ENCODE measurements at places on chromosomes 11 and 22. TPM values are rescaled to one million over a fixed set of nuclear protein-coding genes. Genes with fewer than 3 reads are reported as not detected.

DNA sequence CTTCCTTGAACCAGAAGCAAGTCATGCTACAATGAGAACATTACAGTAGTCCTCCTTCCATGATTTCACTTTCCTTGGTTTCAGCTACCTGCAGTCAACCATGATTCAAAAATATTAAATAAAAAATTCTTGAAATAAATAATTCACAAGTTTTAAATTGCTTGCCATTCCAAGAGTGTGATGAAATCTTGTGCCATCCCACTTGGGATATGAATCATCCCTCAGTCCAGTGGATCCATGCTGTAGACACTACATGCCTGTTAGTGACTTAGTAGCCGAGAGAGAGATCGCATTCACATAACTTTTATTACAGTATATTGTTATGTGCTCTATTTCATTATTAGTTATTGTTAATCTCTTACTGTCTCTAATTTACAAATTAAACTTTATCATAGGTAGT is 6.0 kb downstream of the HOATZ start:
- no peak for DNase-seq
- H3K27ac ChIP-seq: no peak overlapping the region
- no peaks in the 10 kb centered on the region for H3K36me3 ChIP-seq
- no peak overlapping the region for H3K4me3 ChIP-seq
- no peaks in the 10 kb centered on the region for H3K4me1 ChIP-seq

GRCh38 chr11:74147199-74147929 is 23.4 kb downstream of the C2CD3 start:
- no peaks in the 10 kb centered on the region for H3K36me3 ChIP-seq
- no peak overlapping the region for H3K4me3 ChIP-seq
- H3K27ac ChIP-seq: no peak overlapping the region
- no peaks in the 10 kb centered on the region for H3K27me3 ChIP-seq
- H3K4me1 ChIP-seq: no peaks in the 10 kb centered on the region

DNA sequence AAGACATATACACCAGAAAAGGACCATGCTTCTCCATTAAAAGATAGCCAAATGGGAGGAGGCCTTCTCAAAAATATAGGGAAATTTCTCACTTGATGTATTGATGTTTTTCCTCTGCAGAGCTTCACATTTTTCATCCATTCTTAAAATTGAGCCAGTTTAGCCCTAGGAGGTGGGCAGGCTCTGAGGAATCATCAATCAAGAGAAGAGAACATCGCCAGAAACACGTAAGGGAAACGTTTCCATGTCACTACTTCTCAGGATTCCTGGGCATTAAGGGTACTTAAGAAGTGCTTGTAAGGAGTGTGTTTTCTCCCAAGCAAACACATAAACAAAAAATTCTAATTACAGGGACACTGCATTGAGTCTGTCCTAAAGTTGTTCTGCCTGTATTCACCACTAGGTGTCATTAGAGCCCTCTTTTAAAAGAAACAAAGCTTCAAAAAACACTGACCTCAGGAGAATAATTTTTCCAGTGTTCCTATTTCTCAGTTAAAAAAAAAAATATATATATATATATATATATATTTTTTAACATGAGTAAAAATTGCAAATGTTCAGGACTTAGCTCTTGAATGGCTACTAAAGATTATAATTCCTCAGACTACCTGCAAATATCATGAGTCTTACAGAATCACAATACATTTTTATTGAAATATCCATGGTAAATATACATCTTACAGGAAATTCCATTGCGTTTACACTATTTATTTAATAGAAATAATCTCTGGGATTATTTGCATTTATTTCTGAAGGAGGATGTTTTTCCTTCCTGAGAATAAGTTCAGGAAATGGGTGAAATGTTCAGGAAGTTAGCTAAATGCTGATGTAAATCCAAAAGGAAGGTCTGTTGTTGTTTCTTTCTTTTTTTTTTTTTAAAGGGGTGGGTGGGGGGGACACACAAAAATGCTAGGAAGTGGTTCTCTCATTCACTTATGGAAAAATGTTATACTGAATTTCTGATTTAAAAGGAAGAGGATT is 16.0 kb downstream of the FZD4 start:
- H3K27me3 ChIP-seq: no peaks in the 10 kb centered on the region
- peaks cover 58% of the 10 kb centered on the region for H3K4me1 ChIP-seq
- H3K36me3 ChIP-seq: peaks cover 4% of the 10 kb centered on the region
- peak overlapping the region; percentile 74 for H3K27ac ChIP-seq

DNA sequence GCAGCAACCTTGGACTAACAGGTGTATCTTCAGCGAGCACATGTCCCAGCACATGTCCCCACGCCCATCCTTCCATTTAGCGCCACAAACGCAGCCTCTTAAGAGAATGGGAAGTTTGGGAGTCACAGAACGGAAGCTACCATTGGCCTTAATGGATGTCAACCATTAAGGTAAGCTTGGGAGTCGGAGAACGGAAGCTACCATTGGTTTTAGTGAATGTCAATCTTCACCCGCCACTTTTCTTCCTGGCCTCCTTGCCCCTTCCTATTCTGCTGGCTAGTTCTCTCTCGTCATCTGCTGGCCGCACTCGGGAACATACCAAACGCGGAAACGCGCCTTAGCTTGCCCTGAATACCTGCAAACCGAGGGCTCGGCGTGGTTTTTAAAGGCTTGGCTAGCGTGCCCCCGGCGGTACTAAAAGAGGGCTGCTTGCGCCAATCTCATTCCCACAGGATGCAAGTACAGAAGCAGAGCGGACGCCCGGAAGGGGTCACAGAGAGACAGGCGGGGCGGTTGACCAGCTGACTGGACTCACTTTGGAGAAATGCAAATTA is 24.3 kb downstream of the GLYATL1 start:
- no peaks in the 10 kb centered on the region for H3K4me1 ChIP-seq
- no peaks in the 10 kb centered on the region for H3K27me3 ChIP-seq
- DNase-seq: no peak

DNA sequence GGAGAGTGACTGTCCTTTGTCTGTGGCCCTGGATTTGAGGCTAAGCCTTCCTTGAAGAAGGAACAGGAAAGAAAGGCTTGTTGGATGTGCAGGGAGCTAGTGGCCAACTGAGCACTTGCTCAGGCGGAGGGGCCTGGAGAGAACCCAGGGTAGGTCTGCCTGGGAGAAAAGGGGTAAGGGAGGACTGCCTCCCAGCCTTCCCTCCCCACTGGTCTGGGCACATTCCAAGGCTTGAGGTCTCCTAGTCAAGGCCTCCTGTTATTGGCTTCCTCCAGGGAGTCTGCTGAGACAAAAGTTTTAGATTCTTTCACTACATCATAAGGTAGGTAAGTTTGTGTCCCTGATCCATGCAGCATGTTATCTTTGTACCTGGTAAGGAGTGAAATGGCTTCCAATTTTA is 15.2 kb downstream of the KCNQ1OT1 start:
- no peak overlapping the region for H3K27ac ChIP-seq
- H3K36me3 ChIP-seq: no peaks in the 10 kb centered on the region
- H3K27me3 ChIP-seq: no peaks in the 10 kb centered on the region
- H3K4me3 ChIP-seq: no peak overlapping the region

DNA sequence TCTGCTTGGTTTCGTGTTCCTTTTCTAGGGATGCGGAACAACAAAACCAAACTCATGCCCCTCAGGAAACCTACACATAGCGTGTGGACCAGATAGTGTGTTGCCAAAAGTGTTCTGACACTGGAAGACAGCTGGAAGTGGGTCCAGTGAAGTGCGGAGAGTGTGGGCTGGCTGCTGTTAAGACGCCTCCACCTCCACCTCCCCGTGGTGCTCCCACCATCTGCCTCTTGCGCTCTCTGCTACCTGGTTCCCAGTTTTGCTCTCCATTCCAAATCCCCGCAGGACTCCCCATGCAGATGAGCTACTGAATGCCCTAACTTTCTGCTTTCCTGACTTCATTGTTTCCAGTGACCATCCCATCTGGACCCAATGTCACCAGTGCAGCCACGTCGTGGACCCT is 51.8 kb downstream of the NCAPD3 start:
- no peak overlapping the region for H3K27ac ChIP-seq
- no peak for DNase-seq
- no peaks in the 10 kb centered on the region for H3K27me3 ChIP-seq
- H3K4me1 ChIP-seq: no peaks in the 10 kb centered on the region
- no peak overlapping the region for H3K4me3 ChIP-seq

GRCh38 chr22:50008151-50009040 is 4.2 kb downstream of the IL17REL start:
- H3K36me3 ChIP-seq: no peaks in the 10 kb centered on the region
- H3K27ac ChIP-seq: no peak overlapping the region
- H3K4me3 ChIP-seq: no peak overlapping the region
- peaks cover 13% of the 10 kb centered on the region for H3K27me3 ChIP-seq

- no peak overlapping the region for H3K27ac ChIP-seq
- H3K4me3 ChIP-seq: no peak overlapping the region
- no peak for DNase-seq
Observed at GRCh38 chr22:23984430-23984829, 4.5 kb downstream of the GSTT2 start.

- H3K4me1 ChIP-seq: no peaks in the 10 kb centered on the region
- no peak for DNase-seq
- H3K27me3 ChIP-seq: no peaks in the 10 kb centered on the region
- H3K36me3 ChIP-seq: no peaks in the 10 kb centered on the region
Observed at GRCh38 chr22:46931414-46931813, 169.0 kb downstream of the TBC1D22A start.

GRCh38 chr22:44710474-44711240 is 8.7 kb downstream of the PRR5 start:
- DNase-seq: no peak
- H3K27me3 ChIP-seq: no peaks in the 10 kb centered on the region
- H3K4me1 ChIP-seq: no peaks in the 10 kb centered on the region
- no peak overlapping the region for H3K4me3 ChIP-seq

- H3K4me3 ChIP-seq: peak overlapping the region; percentile 85
- no peaks in the 10 kb centered on the region for H3K36me3 ChIP-seq
- no peaks in the 10 kb centered on the region for H3K4me1 ChIP-seq
- peak overlapping the region; percentile 84 for H3K27ac ChIP-seq
- no peak for DNase-seq
Observed at GRCh38 chr11:65260756-65261590, 789 bp upstream of the POLA2 start.

DNA sequence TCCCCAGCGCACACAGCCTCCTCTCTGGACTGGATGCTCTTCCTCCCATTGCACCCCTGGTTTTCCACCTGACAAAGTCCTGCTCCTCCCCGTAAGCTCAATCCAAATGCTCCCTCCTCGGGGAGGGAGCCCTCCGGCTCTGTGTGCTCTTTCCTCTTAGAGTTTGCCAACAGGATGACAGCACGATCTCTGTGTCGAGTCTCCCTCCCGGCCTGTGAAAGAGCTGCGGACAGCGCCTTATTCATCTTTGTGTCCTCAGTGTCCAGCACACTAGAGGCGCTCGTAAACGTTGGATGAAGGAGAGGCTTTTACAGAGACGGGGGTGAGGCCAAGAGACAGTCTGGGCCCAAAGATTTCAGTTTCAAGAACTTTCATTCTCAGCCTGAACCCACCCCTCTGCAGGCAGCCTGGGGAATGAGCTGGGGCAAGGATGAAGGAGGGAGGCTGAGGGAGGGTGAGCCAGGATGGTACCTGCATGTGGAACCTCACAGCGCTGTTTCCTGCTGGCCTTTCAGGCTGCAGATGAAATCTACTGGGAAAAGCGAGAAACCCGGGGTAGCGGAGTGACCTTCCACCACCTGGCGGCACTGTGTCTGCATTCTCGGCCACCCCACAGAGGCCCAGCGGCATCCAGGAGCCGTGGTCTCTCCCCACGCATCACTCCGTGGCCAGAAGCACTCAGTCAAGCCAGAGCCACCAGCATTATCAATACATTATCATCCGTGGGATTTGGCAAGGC is 8.5 kb upstream of the TMPRSS4 start:
- no peaks in the 10 kb centered on the region for H3K4me1 ChIP-seq
- H3K27ac ChIP-seq: no peak overlapping the region
- DNase-seq: no peak
- H3K4me3 ChIP-seq: no peak overlapping the region

GRCh38 chr11:117809236-117810055 is 12.4 kb upstream of the DSCAML1 start:
- DNase-seq: no peak
- H3K27me3 ChIP-seq: no peaks in the 10 kb centered on the region
- H3K4me1 ChIP-seq: no peaks in the 10 kb centered on the region
- H3K36me3 ChIP-seq: no peaks in the 10 kb centered on the region
- no peak overlapping the region for H3K4me3 ChIP-seq

DNA sequence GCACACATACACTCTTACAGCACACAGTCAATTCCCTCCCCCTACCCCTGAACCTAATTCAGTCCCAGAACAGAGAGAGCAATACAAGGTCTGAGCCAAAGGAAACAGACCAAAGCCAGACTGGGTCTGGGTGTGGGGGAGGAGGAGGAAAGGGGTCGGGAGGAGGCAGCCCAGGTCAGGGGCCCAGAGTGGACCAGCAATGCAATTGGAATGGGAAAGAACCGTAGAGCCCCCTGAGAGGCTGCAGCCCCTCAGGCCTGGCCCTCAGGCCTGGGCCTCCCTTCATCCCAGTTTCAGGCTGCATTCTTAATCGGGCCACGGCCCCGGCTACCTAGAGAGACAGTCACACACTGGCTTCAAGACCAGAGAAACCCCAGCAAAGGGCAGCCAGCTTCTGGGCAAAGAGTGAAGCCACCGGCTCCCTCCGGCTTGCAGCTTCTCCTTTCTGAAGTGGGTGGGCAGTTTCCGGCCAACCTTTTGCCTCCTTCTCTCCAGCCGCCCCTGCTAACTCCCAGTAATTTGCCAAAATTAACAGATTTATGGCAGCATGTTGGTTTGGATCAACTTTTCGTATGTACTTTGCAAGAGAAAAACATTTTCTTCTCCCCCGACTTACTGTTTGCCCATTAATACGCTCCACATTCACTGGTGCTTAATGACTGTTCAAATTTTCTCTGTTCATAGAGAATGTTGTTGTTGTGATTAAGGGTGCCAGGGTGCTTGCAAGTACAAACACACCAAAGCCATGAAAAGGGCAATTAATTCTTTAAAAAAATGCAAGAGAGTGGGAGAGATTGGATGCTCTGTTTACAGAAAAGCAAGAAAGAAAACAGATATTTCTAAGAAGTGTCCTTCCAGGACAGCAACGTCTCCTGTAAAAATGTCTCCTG is 488.3 kb downstream of the MN1 start:
- peaks cover 5% of the 10 kb centered on the region for H3K4me1 ChIP-seq
- no peaks in the 10 kb centered on the region for H3K36me3 ChIP-seq
- no peak overlapping the region for H3K4me3 ChIP-seq
- DNase-seq: no peak
- H3K27ac ChIP-seq: peak overlapping the region; percentile 46
- no peaks in the 10 kb centered on the region for H3K27me3 ChIP-seq

DNA sequence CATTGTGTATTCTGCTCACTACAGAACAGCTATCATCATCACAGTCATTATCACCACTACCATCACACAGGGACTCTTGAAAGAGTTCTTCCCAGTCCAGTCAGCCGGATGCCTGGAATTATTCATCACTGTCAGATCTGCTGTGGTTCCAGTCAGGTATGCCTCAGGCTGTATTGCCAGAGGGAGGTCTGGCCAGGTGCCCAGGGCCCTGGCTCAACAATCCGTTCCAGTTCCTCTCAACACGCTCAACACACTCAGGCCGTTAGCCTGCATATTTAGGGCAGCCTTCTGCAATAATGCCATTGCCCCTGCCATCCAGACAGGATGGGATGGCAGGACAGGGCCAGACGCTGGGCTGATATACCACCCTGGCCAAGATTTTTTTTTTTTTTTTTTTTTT is 28.6 kb upstream of the RASL10A start:
- H3K27ac ChIP-seq: no peak overlapping the region
- no peaks in the 10 kb centered on the region for H3K27me3 ChIP-seq
- H3K4me3 ChIP-seq: no peak overlapping the region
- DNase-seq: peak; percentile 85

- no peaks in the 10 kb centered on the region for H3K27me3 ChIP-seq
Observed at GRCh38 chr11:9498457-9499078, 37.8 kb downstream of the ZNF143 start.

SNX32 gene
- not detected for total RNA-seq

SMCO4 gene
- total RNA-seq: 89.2 TPM

FLRT1 gene
- total RNA-seq: 10.3 TPM

OR5B21 gene
- total RNA-seq: not detected

RIC3 gene
- 5.3 TPM for total RNA-seq

OAF gene
- 216 TPM for total RNA-seq

NRIP3 gene
- 7.7 TPM for total RNA-seq
